ENCODE measurements at places on chromosomes 1 and 21. TPM values are rescaled to one million over a fixed set of nuclear protein-coding genes. Genes with fewer than 3 reads are reported as not detected.

Gene UTS2
- not detected for total RNA-seq

Gene PTAFR
- total RNA-seq: under 0.01 TPM

Gene B3GALT2
- total RNA-seq: 12.9 TPM

Gene SPATA46
- not detected for total RNA-seq

Gene C1orf185
- total RNA-seq: not detected

Data from fibroblast of villous mesenchyme (primary cell).